Stimulated activated CD8-positive, alpha-beta memory T cell treated with anti-CD3 and anti-CD28 coated beads, Interleukin-4, amount 100 ng/mL, for 4 hours (primary cell): ENCODE measurements at places on chromosomes 3 and 15.

GRCh38 chr15:88878720-88879184, 16.6 kb downstream of the HAPLN3 start:
- DNase-seq = no peak

- DNase-seq = peak; percentile 9
Measured at GRCh38 chr3:38039899-38040261, 872 bp downstream of the DLEC1 start.

GRCh38 chr3:71547249-71548198, 36.0 kb downstream of the FOXP1 start:
- no peak for DNase-seq

DNA sequence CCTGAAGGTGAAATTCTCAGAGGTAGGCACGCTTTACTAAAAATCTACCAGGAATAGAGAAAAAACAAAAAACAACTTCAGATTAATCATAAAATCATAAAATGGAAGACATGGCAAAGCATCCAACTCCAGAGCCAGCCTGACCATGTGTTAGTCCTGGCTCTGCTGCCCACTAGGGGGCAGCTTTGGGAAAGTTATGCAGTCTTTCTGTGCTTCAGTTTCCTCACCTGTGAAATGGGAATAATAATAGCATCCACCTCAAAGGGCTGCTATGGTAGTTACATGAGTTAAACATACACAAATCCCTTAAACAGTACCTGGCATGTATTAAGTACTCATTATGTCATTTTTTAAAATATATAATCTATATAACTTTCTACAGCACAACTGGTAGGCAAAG, 52.3 kb downstream of the WNT5A start:
- DNase-seq = no peak
